ENCODE measurements at places on chromosomes 16 and 17.

GRCh38 chr17:12133183-12133582 is 112.5 kb downstream of the MAP2K4 start:
- peak; percentile 58 for DNase-seq

- DNase-seq: no peak
Observed at GRCh38 chr17:74598346-74599022, 6.4 kb upstream of the CD300LD start.

GRCh38 chr16:67648088-67648763 is 3.3 kb downstream of the CARMIL2 start:
- no peak for DNase-seq

DNA sequence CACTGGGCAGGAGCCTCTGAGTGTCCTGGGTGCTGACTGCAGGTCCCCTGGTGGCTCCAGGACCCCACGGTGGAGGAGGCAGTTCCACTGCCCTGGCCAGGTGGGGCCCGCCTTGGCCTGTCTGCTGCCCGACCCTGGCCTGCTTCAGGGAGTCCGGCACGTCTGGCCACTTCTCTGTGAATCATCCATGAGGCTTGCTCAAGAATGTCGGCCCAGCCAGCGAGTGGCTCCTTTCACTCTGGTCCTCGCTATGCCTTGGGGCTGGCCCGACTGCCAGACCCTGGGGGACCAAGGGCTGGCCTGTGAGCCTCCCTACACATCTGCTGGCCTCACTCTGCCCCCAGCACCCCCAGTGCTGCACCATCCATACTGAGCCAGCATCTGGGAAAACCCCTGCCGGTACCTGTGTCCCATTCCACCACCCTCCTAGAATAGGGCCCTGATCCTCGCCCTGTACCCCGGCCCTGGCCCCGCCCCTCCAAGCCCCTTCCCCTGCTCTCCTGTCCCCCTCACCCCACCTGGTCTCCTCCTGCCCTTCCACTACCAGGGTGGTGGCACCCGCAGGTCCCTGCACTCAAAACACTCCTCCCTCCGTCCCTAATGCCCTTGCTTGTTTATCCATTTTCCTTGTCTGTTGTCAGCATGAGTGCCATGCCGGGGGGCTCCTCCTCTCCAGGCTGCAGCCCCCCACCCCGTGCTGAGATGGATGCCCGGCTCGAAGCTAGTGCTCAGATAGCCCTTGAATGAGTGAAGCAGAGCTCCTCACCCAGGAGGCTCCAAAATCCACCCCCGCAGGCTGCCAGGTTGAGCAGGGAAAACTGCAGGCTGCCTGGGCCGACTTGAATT is 35.5 kb downstream of the ADCY7 start:
- DNase-seq: no peak

DNA sequence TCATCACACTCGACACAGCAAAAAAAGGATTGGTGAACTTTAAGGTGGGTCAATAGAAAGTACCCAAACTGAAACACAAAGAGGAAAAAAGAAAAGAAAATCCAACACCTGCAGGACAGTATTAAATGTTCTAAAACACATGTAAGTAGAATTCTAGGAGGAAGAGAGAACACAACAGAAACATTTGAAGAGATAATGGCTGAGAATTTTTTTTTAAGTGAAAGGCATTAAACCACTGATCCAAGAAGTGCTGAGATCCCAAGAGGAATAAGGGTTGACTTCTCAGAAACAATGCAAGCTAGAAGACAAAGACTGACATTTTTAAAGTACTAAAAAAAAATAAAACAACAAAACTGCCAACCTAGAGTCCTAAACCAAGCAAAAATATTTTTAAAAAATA is 31.6 kb downstream of the VPS53 start:
- no peak for DNase-seq

DNA sequence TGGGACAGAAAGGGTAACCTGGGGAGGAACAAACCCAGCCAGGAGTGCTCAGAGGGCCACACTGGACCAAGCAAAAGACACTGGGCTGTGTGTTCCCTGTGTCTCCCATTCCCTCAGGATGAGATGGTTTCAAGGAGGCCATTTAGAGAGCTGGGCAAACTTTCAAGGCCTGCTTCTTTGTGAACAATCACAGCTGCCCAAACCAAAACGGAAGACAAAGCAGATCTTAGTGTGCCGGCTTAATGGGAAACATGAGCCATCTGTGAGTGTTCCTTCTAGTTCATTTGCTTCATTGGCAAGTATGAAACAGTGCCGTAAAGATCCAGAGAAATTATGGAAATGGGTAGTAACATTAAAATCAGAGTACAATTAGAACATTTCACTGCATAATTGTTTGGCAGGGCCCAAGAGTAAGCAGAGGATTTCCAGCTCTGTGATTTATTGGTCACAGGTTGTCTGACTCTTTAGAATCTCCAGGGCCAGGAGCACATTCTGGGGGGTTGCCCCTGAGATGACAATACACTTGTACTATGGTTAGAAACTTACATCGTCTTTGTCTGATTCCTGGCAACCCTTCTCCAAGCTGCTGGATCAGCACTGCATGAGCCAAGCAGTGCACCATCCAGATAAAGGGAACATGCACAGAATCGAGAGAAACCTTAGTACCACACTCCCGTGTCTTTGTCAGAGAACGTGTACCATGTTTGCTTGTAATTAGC is 412.1 kb downstream of the RBFOX1 start:
- DNase-seq: no peak

DNA sequence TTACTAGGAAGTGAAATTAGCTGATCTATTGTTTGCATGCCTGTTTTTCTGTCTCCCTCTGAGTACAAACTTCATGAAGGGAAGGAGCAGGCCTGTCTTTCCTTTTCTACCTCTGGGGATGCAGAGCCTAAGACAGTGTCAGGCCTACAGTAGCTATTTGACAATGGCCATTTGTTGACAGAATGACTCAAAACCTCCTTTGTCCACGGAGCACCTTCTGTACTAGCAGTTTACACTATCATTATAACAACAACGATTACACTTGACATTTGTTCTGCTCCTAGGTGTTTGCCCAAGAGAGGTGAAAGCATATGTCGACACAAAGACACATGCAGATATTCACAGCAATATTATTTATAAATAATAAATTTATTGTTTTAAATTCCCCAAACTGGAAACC is 132.3 kb upstream of the IRX3 start:
- no peak for DNase-seq

- DNase-seq: no peak
Observed at GRCh38 chr16:78504401-78504851, 405.0 kb downstream of the WWOX start.

DNA sequence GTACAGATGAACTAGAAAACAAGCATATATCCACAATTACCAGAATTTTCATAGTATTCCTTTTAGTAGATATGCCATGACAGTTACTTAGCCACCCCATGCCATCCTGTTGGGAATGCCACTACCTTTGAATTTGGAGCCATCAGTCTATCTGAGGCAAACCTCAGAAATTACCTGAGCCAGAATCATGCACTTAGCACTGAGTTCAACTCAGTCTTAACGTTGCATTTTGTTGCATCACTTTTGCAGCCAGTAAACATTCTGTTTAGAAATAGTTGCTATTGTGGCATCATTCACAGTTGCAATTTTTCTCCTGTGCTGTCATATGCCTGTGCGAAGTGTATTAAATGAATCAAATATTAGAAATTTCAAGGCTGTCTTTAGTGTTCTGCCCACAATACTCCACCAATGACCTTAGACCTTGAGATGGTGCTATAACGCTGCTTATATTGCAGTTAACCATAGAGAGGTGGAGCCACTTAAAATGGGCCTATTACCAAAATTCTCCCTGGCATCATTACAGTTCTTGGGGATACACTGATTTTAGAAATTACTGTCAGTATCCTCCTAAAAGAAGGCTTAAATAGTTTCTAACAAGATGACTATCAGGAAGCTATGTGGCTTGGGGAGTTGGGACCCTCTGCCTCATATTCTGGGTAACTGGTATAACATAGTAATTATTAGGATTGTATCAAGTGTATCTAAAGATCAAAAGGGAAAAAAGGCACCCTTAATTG is 11.1 kb downstream of the PTRH2 start:
- DNase-seq: no peak

GRCh38 chr16:82260212-82260795 is 90.3 kb upstream of the MPHOSPH6 start:
- no peak for DNase-seq

DNA sequence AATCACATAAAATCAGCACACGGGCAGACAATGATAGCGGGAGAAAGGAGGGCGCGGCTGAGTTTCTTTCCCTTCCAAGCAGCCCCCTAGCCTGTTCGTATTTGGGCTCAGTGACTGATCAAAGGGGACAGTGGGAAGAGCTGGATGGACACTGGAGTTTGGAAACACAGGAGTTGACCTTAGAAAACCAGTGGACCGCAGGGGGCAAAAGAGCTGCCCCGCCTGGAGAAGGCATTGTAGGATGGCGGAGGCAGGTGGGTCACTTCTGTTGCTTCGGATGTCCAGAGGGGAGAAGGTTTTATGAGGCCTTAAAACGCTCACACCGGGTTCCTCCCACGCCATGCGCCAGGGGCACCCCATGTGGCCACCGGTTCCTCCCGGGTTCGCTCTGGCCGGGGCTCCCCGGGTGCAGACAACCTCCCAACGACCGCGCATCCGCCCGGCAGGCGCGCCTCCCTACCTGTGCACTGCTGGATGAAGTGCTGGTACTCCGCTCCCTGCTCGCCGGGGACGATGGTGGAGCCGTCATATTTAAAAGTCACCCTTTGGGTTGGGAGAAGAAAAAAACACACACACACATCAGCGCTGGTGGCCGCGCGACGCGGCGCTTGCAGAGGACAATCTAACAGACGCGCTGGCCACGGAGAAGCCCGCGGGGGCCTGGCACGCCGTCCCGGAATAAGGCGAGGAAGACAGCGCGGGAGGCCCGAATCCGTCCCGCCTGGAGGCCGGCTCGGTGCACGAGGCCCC is 662 bp downstream of the COTL1 start:
- DNase-seq: no peak

DNA sequence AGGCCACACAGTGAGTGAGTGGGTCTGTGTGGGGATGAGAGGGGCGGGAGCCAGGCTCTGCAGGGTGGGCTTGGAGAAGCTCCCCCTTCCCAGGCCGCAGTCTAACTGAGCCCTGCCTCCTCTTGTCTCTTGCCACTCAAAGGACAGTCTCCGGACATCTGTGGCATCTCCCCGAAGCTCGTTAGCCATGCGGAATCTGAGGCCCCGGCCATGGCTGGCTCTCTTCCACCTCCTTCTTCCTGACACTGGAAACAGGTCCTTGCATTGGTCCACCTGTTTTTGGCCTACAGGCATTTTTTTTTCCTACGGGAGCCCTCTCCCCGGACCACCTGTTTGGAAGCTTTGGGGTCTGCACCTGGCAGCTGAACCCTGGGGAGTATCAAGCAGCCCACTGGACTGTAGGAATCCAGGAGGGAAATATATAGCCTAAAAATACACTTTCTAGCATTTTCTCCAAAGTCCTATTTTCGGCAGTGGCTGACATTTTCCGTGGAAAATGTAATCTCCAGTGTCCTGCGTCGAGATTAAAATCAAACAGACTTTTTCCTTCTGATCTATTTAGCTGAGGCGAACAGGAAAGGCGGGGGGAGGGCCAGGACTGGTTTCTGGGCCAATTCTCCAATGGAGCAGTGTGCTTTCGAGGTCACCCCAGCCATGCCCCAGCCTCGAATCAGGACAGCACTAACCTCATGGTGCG is 9.1 kb downstream of the ATP2A3 start:
- DNase-seq: no peak

GRCh38 chr16:30967795-30968194 is 10.2 kb downstream of the SETD1A start:
- DNase-seq: no peak

- DNase-seq: no peak
Observed at GRCh38 chr17:13465678-13466077, 136.1 kb downstream of the HS3ST3A1 start.

GRCh38 chr17:53058031-53058430 is 764.7 kb upstream of the KIF2B start:
- peak; percentile 16 for DNase-seq

DNA sequence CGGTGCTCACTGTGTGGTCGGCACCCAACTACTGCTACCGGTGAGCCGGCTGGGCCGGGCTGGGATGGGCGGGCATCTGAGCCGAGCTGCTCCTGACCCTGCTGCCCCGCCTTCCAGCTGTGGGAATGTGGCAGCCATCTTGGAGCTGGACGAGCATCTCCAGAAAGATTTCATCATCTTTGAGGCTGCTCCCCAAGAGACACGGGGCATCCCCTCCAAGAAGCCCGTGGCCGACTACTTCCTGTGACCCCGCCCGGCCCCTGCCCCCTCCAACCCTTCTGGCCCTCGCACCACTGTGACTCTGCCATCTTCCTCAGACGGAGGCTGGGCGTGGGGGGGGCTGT is 6.9 kb downstream of the TBX6 start:
- DNase-seq: no peak

GRCh38 chr16:525520-526180 is 1.9 kb upstream of the CAPN15 start:
- DNase-seq: no peak

- DNase-seq: peak; percentile 58
Observed at GRCh38 chr16:27460663-27461482, 58.9 kb downstream of the IL21R start.

DNA sequence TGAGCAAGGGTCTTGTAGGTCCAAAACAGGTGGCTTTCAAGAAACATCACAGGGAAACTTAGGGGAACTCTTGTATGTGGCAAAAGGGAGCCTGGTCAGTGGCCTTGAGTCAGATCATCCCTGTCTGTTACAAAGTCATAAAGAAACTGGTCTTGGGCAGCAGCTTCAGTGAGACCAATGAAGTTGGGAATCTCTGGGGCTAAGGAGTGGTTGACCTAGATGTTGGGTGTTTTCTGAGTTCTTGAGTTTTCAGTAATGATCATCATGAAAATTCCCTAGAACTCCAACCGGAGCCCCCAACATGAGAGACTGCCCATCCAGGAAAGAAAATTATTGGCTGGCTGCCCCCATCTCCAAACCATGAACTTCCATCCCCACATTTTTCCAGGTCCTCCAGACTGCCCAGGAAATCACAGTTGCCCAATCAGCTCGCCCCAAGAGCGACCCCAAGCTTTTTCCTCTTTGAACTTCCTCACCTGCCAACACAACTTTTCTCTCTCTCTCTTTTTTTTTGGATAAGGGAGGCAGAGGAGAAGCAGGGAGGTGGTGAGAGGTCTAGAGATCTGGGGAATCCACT is 3.9 kb downstream of the CCR7 start:
- no peak for DNase-seq

- peak; percentile 71 for DNase-seq
Observed at GRCh38 chr17:8121681-8122421, 2.1 kb downstream of the HES7 start.

DNA sequence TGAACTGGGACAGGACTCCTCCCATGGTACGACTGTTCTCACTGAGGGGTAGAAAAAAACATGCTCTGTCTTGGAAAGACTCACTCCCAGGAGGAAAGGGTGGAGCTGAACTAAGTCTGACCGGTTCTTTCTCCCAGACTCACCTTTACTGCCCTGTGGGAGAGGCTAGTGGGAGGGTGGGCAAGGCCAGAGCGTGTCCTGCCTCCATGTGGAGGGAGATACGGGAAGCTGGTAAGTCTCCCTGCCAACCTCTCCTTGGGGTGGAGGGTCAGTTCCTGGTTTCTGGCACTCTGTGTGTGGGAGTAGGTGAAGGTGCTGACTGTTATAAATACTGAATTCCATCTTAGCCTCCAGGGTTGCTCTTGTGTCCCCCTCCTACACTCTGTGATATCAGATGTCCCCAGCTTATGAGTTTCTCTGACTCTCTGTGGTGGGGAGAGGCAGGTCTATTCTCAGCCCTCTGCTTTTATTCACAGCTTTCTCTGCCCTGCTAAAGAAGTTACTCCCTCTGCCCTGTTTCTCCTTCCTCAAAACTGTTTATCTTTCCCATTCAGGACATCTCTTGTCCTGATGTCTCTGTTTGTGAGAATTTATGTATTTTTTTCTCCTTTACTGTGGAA is 26.9 kb upstream of the FAM20A start:
- peak; percentile 88 for DNase-seq

Data from kidney (tissue), 22 donors.